Stimulated activated naive CD4-positive, alpha-beta T cell (primary cell): ENCODE measurements at places on chromosomes 1 and 21.

DNA sequence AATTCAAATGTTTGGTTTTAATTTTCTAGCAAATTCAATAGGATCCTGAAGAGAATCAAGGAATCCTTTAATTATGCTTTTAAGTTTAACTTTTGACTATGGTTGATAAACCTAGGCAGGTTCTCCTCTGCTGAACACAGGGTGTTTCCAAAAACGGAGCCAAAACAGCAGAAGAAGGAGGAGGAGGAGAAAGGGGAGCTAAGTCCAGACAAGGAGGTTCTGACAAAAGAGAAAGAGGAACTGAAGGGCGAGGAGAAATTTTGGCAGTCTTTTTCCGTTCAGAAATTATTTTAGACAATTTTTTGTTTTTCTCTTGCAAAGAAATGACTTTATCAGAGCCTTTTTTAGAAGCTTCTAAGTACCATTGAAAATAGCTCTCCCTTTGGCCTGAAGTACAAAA lies 33.2 kb upstream of the FNBP1L start:
- DNase-seq: no peak

DNA sequence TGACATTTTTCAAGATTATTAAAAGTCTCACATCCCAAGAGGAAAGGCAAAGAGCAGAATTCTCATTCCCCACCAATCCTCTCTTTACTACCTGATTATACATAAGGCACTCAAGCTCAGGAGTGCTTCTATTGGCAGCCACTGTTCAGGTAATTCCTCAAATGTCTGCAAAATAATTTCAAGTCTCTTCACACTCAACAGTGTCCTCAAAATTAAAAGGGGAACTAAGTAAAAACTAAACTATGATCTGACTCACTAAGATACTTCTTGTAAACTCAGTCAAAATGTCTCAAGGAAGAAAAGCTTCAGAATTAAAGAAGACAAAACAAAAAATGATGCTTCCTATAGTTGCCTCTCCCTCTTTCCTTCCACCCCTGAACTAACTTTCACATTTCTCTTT lies 135.6 kb downstream of the GPATCH2 start:
- no peak for DNase-seq

DNA sequence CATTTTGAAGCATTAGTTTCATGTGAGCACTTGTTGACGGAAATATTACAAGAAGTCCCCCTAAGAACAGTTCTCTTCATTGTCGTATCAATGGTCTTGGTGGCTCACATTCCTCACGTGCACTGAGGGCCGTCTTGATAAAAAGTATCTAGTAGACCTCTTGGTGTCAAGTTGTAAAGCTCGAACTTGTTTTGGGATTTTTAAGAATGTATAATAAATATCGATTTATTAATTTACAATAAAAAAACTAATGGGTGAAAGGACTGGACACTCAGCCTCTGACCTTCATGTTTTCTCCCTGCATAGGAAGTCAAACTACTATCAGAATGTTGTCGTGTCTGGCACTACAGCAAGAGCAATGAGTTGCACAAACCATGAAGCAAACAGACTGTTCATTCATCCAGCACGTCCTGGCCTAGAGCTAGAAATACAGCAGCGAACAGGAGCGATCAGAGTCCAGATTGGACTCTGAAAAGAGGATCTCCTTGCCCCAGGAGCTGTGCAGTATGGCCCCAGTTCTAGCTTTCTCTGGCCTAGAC lies 319.2 kb downstream of the SMYD3 start:
- DNase-seq: no peak

DNA sequence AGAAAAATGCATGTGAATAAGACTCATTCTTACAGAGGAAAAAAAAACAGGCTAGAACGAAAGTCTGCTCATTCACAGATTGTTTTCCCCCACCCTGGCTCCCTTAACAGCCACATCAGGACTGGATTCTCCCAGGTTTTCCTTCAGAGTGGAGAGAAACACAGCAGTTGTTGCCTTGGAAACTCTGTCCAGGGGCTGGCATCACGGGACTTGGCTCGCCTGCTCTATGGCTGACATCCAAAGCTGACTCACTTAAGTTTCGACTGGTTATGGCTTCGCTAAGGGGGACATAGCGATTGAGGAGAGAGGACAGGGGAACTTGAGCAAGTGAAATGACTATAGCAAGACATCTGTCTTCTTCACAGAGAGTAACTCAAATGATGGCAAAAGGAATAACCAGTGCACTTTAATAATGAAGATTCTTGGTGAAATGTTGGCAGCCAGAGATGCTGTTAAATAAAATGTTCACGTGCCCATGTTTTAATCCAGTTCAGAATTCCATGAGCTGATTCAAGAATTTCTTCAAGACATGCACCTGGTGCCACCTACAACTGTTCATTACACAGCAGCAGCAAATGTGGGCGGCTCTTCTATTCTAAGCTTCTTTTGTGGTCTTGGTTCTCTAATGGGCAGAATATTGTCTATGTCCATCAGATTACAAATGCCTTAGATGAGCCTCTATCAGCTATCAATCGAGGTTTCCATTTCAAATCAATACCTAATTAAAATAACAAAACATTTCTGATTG lies 21.8 kb downstream of the MIS18A start:
- no peak for DNase-seq

GRCh38 chr1:173017792-173018191 lies 32.9 kb downstream of the TNFSF18 start:
- DNase-seq: no peak

GRCh38 chr1:54361342-54361741 lies 44.9 kb downstream of the SSBP3 start:
- DNase-seq: no peak

DNA sequence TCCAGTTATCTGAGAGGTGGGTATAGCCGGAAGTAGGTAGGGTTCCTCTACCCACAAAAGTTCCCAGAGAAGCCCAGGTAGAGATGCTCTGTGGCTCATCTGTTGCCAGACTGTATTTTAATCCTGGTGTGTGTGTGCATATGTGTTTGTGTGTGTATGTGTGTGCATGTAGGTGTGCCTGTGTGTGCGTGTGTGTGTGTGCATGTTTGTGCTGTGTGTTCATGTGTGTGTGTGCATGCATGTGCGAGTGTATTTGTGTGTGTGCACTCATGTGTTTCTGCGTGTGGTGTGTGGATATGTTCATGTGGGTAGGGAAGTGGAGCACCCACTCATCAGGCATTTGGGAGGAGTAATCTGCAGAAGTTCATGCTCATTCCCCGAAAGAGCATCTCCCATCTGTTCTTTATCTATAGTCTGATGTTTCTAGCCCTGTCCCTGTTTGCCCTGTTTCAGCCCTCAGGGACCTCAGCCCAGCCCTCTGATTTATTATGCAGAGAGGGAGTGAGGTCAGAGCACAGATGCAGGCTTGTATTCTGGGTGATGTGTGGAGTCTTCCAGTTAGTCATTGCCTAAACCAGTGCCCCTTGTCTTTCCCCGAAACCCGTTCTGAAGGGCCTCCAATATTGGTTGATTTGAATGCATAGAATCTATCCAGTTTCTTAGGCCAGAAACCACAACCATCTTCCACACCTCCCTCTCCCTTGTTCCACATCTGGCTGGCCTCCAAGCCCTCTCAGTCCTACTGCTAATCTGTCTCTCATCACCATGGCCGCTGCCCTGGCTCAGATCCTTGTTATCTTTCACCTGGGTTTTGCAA lies 69.1 kb downstream of the DISC1 start:
- no peak for DNase-seq
